NCI-H345 (cell line): ENCODE measurements at places on chromosomes 5 and 9.

DNA sequence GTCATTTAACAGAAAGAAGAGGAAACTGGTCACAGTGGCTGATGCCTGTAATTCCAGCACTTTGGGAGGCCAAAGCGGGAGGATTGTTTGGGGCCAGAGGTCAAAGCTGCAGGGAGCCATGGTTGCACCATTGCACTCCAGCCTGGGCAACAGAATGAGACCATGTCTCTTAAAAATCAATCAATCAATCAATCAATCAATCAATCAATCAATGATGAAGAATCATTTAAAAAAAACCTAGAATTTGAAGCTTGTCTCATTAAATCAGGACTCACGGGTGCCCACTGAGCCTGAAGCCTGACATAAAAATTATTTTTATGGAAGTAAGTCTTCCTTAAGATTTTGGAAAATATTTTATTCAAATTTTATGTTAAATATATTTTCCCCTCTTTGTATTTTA is 43.9 kb downstream of the BNIP1 start:
- DNase-seq: no peak

- no peak for DNase-seq
Observed at GRCh38 chr5:149188383-149188782, 47.1 kb downstream of the ABLIM3 start.

- peak; percentile 34 for DNase-seq
Observed at GRCh38 chr9:78552802-78553201, 255.9 kb downstream of the PSAT1 start.

DNA sequence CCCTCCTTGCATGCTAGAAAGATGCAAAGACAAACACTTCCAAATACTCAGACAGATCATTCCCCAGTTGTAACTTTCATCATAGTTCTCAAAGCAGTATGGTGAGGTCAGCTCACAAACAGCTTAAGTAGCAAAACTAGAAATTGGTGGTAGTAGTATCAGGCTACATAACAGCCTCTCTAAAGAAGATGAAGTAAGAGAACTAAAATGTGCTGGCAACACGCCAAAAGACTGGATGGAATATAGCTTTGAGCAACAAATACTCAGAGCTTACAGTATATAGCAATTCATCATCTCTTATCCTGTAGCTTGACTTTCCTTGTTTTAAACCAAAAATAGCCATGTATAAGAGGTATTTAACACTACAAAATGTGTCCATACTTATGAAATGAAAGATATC is 7.5 kb downstream of the PFDN1 start:
- peak; percentile 17 for DNase-seq

- DNase-seq: no peak
Observed at GRCh38 chr5:16128944-16129343, 50.6 kb downstream of the MARCHF11 start.

- no peak for DNase-seq
Observed at GRCh38 chr9:133474215-133474614, 4.7 kb downstream of the SLC2A6 start.

DNA sequence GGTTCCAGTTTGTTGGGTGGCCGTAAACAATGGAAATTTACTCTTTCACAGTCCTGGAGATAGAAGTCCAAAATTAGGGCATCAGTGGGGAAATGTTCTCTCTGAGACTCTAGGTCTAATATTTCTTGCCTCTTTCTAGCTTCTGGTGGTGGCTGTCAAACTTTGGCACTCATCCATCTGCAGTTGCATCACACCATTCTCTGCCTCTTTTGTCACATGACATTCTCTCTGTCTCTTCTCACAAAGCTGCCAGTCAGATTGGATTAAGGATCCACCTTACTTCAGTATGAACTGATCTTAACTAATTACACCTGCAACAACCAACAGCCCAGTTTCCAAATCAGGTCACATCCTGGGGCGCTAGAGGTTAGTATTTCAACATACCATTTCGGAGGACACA is 222.9 kb upstream of the FTMT start:
- DNase-seq: no peak

GRCh38 chr5:173767574-173768266 is 120.4 kb upstream of the CPEB4 start:
- no peak for DNase-seq

- DNase-seq: no peak
Observed at GRCh38 chr9:127426756-127427155, 2.6 kb downstream of the ZNF79 start.

GRCh38 chr5:135568246-135568645 is 10.5 kb downstream of the CXCL14 start:
- DNase-seq: no peak

- DNase-seq: no peak
Observed at GRCh38 chr5:118017536-118017935, 970.8 kb downstream of the DTWD2 start.

GRCh38 chr9:107890921-107891465 is 401.4 kb upstream of the KLF4 start:
- DNase-seq: no peak

- DNase-seq: no peak
Observed at GRCh38 chr5:150377964-150378694, 20.6 kb downstream of the TCOF1 start.
